Activated CD4-positive, alpha-beta T cell treated with anti-CD3 and anti-CD28 coated beads for 36 hours (primary cell): ENCODE measurements at places on chromosomes 7 and 10. TPM values are rescaled to one million over a fixed set of nuclear protein-coding genes. Genes with fewer than 3 reads are reported as not detected.

Gene IL6
- total RNA-seq, result 4.5 TPM

Gene CHST3
- 0.46 TPM for total RNA-seq

Gene CRHR2
- total RNA-seq, result not detected

Gene FAM180A
- not detected for total RNA-seq

Gene RNF32
- 0.71 TPM for total RNA-seq

Gene ADAM22
- 1.8 TPM for total RNA-seq

Gene FGFBP3
- total RNA-seq, result 1.5 TPM

Gene AKR1C8
- not detected for total RNA-seq

DNA sequence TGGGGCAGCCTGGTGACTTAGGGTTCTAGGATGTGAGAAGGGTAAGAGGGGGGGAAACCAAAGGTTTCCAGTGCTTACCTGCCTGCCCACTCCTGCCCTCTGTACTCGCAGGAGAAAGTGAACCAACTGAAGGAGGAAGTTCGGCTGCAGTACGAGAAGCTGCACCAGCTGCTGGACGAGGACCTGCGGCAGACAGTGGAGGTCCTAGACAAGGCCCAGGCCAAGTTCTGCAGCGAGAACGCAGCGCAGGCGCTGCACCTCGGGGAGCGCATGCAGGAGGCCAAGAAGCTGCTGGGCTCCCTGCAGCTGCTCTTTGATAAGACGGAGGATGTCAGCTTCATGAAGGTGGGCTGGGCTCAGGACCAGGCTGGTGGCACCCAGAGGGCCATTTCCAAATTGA is 10.7 kb downstream of the TRIM8 start:
- DNase-seq, result no peak
- no peak overlapping the region for H3K4me3 ChIP-seq
- peak overlapping the region; percentile 25 for H3K27ac ChIP-seq
- peaks cover 29% of the 10 kb centered on the region for H3K36me3 ChIP-seq

DNA sequence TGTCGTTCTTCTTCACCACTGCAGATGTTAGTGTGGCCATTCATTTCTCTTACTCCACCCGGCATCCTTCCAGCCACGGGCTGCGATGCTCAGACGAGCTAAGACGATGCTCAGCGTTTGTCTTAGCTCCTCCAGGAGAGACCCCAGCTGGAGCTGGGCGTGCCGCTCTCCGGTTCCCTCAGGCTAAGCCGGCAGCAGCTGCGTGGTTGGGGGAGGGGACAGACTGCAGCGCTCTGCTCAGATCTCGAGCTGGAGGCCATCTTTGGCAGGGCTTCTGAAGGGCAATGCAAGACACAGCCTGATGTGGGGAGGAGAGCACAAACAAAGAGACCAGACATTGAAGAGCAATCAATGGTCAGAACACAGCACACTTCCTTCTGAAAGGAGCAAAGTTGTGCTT is 4.8 kb downstream of the INA start:
- H3K4me3 ChIP-seq, result no peak overlapping the region
- no peak overlapping the region for H3K27ac ChIP-seq
- peaks cover 1% of the 10 kb centered on the region for H3K36me3 ChIP-seq

- H3K27me3 ChIP-seq, result no peaks in the 10 kb centered on the region
- peak overlapping the region; percentile 66 for H3K4me3 ChIP-seq
- no peak for DNase-seq
- peaks cover 26% of the 10 kb centered on the region for H3K4me1 ChIP-seq
- H3K27ac ChIP-seq, result no peak overlapping the region
These were observed 667 bp upstream of the TMEM120A start for GRCh38 chr7:75995052-75995471.

GRCh38 chr7:63043657-63044543 is 954.7 kb upstream of the ZNF722 start:
- no peaks in the 10 kb centered on the region for H3K27me3 ChIP-seq
- no peak overlapping the region for H3K27ac ChIP-seq
- no peaks in the 10 kb centered on the region for H3K4me1 ChIP-seq
- H3K4me3 ChIP-seq, result no peak overlapping the region
- H3K36me3 ChIP-seq, result peaks cover 5% of the 10 kb centered on the region

- H3K4me1 ChIP-seq, result peaks cover 6% of the 10 kb centered on the region
- H3K36me3 ChIP-seq, result no peaks in the 10 kb centered on the region
- H3K27ac ChIP-seq, result no peak overlapping the region
- H3K27me3 ChIP-seq, result peaks cover 7% of the 10 kb centered on the region
- DNase-seq, result no peak
- H3K4me3 ChIP-seq, result no peak overlapping the region
These were observed 6.8 kb upstream of the MACC1 start for GRCh38 chr7:20224025-20224424.

DNA sequence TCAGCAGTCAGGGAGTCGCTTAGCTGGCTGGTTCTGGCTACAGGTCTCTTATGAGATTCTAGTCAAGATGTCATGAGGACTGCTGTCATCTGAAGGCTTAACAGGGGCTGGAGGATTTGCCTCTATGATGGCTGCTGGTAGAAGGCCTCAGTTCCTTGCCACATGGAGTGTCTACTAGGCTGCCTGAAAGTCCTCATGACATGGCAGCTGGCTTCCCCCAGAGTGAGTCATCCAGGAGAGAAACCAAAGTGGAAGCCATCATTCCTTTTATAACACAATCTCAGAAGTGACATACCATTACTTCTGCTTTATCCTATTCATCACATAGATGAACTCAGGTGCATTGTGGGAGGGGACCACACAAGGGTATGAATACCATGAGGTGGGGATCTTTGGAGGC is 75.1 kb downstream of the EXOC6 start:
- H3K4me1 ChIP-seq, result peaks cover 4% of the 10 kb centered on the region
- H3K27me3 ChIP-seq, result no peaks in the 10 kb centered on the region
- no peak overlapping the region for H3K27ac ChIP-seq
- peaks cover 26% of the 10 kb centered on the region for H3K36me3 ChIP-seq

GRCh38 chr7:106010866-106011265 is 47.8 kb downstream of the CDHR3 start:
- no peak for DNase-seq
- H3K4me1 ChIP-seq, result peaks cover 30% of the 10 kb centered on the region
- H3K36me3 ChIP-seq, result peaks cover 6% of the 10 kb centered on the region
- H3K27ac ChIP-seq, result no peak overlapping the region
- no peak overlapping the region for H3K4me3 ChIP-seq

- H3K36me3 ChIP-seq, result peaks cover 3% of the 10 kb centered on the region
- peaks cover 59% of the 10 kb centered on the region for H3K4me1 ChIP-seq
- H3K27ac ChIP-seq, result peak overlapping the region; percentile 32
These were observed 20.6 kb upstream of the PDCD4 start for GRCh38 chr10:110851020-110851612.
